Activated CD4-positive, CD25-positive, alpha-beta regulatory T cell treated with anti-CD3 and anti-CD28 coated beads, Interleukin-2, amount 50 U/mL, for 72 hours (primary cell): ENCODE measurements at places on chromosomes 1 and 21.

GRCh38 chr1:172662464-172663109, 3.7 kb downstream of the FASLG start:
- DNase-seq, result peak; percentile 73

GRCh38 chr1:203288400-203288799, 16.9 kb upstream of the BTG2 start:
- no peak for DNase-seq

DNA sequence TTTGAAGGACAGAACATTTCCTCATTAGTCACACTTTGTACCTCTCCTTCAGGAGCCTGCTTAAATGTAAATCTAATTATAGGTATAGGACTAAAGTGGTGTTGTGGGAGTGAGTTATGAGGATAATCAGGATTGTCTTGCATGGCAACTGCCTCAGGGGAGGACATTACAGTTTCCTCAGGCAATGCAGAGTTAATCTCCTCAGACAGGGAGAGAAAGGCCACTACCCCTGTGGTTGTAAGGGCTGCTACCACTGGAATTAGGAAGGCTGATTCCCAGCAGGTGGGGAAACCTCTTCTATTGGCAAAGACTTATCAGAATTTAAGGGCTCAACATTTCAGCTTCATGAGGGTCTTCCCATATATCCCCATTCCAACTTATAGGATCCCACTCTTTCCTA, 286.8 kb upstream of the PBX1 start:
- no peak for DNase-seq

DNA sequence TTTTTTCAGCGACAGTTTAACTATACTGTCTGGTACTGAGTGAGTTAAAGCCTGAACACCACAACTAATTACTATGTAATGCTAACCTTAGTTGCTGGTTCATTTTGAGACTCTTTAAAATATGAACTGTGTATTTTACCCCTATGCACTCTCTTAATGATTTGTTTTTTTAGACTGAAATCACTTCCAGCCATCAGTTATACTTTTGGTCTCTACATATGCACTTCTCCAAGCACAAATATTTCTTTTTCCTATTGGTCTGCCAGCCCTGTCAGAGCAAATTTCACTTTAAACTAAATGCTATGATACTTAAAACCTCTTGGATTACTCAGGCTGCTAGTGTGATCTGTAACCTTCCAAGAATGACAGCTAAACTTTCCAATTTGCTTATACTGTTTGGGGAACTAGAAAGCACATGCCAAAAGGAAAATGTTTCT, 38.1 kb upstream of the SCYL3 start:
- DNase-seq, result no peak

DNA sequence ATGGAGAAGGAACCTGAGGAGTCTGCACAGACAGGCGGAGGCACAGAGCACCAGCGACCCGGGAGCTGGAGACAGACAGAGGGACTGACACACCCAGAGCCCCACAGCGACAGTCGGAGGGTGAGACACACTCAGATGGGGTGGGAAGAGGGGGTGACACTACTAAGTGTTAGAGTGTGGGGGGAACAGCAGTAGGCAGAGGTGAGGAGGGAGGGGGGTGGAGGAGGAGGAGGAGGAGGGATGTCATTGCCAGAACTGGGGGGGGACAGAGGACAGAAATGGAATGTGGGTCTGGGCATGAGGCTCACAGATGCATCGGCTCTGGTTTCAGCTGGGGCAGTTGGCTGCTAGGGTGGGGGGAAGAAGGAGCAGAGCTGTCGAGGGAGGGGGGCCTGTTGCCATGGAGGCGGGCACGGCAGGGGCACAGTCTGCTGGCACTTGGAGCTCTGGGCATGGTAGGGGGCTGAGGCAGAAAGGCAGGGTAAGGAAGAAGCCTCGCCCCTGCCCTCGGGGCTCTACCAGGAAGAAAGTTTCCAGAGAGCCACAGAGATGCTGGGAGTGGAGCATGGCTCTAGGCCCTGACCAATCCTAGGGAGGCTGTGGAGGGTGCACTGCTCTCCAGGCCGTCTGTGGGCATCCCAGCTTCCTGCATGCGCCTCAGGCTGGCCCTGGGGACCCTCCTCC, 37.3 kb downstream of the AHDC1 start:
- no peak for DNase-seq

GRCh38 chr1:206821493-206821892, 43.9 kb upstream of the IL20 start:
- no peak for DNase-seq
